NCI-H1417 treated with DMSO at 0.1 percent for 48 hours (cell line): ENCODE measurements at places on chromosomes 3 and 15.

DNA sequence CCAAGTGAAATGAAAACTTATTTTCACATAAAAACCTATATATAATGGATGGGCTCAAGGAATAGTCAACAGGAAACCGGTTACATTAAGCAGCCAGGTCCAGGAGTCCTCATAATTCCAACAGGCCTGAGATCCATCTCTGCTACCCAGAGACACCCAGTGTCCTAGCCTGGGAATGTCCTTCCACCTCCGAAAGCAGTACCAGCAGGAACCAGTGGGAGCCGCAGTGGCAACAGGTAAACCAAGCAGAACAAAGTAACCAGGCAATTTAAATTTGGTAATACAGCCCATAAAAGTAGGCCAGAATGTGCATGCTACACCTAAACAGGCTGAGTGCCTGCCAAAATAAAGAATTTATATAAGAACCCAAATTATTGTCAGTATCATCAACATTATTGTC is 195.6 kb downstream of the ZBBX start:
- DNase-seq = no peak

DNA sequence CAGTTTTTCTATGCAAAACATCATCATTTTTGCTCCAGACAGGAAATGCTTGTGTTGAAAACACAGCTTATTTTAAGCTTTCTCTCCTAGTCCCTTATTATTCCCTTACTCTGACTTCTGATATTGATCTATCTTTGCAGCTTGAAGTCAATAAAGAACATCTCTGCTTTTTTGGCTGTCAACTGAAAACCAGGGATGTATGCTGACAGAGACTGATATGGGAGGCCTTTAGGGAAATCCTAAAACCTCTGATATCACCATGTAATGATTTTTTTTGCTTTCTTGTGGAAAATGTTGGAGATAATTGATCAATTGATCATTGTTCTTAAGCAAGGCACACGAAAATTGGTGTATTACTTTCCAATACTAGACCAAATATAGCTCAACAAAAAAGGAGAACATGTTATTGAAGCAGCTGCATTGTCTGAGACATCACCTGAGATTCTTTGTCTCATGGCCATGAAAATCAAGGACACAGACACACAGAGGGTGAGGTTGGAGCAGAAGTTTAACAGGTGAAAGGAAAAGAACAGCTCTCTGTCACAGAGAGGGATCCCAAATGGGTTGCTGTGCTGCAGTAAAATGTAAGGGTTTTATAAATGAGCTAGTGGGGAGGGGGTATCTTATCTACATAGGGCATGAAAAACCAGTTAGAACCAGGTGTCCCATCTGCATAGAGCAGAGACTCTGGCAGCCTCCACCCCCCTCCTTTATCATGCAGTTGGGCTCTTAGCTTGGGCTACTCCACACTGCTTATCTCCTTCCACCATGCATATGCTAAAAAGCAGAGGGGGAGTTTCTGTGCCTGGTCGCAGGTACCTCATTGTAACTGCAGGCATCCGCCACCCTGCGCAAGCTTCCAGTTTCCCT is 17.0 kb upstream of the SENP7 start:
- no peak for DNase-seq

DNA sequence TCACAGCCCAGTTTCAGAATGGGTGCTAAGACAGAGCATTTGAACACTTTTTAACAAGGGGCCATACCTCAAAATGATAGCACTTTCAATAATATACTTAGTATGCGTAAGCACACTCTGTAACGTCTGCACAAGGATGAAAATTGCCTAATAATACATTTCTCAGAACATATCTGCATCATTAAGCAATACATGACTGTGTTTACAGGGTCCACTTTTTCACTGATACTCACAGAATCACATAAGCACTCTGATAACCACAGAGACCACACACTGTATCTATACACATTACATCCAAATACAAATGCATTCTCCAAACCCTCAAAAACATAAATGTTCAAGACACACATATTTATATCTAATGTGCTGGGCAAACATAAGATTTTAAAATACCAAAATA is 79.8 kb downstream of the NR1I2 start:
- DNase-seq = no peak

- no peak for DNase-seq
Observed at GRCh38 chr3:179732661-179733348, 80.0 kb downstream of the USP13 start.

- no peak for DNase-seq
Observed at GRCh38 chr3:40187945-40188344, 121.6 kb upstream of the EIF1B start.

DNA sequence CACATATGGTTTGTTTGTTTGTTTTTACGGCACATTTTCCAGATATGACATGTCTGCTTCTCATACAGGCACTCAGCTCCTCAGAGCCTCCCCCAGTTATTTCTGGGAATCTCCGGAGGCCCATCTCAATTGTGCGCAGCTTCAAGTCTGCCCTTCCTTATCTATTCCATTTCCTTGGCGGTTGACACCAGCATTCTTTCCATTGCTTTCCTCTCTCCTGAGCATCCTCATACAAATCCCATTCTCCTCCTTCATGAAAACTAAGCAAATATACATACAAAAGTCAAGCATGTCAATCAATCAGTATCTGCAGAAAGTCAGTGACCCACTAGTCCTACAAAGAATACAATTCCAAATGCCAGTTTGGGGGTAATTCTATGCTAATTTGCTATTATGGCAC is 166.7 kb downstream of the SQOR start:
- no peak for DNase-seq

DNA sequence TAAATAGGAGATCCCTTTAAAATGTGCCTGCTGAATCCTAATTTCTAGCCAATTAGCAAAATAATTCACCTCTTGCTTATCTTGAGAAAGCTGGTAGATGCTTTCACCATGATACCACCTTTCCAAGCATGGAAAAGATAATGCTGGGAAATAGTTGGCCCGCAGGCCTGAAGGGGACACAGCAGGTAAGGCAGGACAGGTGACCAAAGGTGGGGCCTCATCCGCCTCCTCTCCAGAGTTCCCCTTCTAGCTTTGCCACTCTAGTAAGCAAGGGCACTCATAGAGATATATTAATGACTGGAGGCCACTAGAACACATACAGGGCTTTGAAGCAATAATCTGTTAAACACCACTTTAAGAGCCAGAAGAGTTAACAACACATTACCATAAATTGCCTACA is 45.5 kb downstream of the SATB1 start:
- no peak for DNase-seq

GRCh38 chr3:188165596-188165995 is 11.6 kb downstream of the LPP start:
- no peak for DNase-seq

- DNase-seq = no peak
Observed at GRCh38 chr3:9701006-9701405, 2.6 kb upstream of the CPNE9 start.

DNA sequence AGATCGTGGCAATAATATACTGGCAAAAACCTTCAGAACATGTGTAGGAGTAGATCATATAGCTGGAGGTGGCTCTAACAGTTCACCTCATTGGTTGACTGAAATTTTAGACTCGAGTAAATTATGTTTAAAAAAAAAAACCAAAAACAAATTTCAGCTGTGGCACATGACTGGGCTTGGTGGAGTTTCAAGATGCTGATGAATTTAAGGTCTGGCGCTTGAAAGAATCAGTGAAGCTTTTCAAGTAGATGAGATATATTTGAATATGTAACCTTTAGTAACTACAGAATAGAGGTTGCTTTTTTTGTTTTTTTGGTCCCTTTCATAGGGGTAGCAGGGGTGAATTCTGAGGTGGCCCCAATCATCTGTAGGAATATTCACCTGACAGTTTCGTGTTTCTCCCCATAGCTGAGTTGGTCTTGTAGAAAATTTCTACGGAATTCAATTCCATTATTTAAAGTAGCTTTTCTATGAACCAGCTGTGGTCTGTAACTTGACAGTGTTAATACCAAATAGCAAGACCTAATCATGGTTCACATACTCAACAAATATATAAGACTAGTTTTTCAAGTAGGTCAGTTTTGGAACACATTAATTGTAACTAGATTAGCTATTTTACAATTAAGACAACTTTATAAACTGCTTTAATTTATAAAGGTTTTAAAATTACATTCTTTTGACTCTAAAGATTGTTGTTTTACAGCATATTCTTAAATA is 65.6 kb downstream of the MAP4 start:
- no peak for DNase-seq

GRCh38 chr3:172625404-172625803 is 85.5 kb downstream of the NCEH1 start:
- DNase-seq = no peak

DNA sequence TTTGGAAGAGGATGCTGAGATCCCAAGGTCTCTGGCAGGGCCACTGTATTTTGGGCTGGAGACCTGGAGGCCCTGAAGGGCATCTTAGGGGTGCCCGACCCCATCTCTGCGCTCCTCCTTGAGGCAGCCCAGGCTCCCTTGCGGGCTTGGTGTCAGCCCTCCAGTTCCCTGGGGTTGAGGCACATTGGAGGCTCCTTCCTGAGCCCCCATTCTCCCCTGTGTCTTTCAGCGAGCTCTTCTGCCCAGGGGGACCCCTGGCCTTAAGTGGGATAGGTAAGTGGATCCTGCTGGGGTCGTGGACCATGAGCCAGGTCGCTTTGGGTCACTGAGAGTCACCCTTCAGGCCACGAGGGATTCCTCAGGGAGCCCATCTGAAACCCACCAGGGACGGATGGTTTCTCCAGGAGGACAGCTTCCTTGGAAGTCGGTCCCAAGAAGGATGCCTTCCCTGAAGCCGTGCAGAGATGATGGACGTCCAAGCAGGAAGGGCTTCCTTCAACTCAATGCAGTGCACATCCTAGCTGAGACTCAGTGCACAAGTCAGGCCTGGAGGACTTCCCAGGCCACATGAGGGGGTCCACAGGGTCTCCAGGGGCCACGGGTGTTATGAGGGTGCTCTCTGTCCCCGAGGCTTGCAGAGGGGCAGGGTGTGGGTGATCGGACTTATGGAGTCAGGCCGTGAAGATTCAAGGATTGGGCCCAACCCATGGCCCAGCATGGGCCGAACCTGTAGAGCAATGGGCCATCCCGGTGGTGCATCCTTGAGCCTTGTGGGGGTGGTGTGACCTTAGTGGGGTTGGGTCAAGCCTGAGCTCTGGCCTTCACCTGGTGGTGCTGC is 224.3 kb downstream of the SNRPN start:
- DNase-seq = no peak

DNA sequence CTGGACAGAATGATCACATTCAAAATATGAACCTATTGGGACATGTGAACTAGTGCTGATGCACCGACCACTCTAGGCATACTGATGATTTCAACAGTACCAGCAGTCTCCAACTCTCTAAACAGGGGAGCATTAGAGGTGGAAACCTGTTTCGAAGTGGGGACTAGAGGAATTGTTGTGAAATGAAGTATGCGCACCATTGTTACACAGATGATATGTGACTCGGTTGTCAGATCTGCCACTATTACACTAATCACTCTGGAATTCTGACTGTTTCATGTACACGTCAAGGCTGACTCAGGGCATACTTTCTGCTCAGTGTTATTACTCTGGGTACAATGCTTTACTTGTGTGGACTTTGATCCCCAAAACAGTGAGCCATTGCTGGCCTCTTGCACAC is 198.2 kb upstream of the UBE2E2 start:
- DNase-seq = no peak

GRCh38 chr3:167705840-167706239 is 28.9 kb downstream of the PDCD10 start:
- no peak for DNase-seq

GRCh38 chr3:129855170-129855831 is 38.2 kb downstream of the TMCC1 start:
- no peak for DNase-seq

- DNase-seq = no peak
Observed at GRCh38 chr15:82130248-82130647, 84.4 kb upstream of the MEX3B start.

DNA sequence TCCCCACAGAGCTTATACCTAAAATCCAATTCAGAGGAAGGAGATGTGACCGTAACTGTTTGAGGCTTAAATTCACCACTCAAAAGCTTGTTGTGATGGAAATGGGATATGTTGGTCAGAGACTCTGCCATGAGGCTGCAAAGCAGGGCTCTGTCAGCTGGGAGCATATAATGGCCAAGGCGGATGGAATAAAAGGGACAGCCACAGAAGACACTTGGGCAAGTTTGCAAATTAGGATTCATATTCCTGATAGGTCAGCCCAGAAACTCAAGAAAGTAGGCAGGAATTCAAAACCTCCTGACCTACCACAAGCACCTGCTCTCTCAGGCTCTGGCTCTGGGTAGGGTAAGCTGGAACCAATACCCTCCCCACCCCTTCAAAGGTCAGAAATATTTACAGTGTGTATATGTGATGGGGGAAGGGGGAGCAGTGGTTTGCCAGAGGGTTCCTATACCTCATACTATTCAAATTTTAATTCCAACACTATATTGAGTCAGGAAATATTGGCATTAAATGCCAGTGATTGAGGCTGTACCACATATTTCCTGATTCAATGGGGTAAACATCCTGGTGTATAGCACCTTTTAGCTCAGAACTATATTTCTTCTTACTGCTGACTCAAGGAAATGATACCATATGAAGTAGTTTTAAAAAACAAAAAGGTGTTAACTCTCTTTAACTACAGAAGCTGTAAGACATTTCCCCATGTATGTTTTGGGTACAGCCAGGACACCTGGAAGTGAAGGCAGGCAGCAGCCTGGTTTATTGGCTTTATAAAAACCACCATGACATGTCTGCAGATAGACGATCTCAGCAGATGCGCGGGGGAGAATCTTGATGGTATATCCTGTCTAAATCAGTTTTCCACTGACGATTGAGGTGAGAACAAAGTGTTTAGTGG is 19.2 kb downstream of the FYCO1 start:
- DNase-seq = no peak
